ENCODE measurements at places on chromosomes 16 and 17. TPM values are rescaled to one million over a fixed set of nuclear protein-coding genes. Genes with fewer than 3 reads are reported as not detected.

GRCh38 chr16:27230562-27231001 is 27.3 kb downstream of the KDM8 start:
- DNase-seq = no peak

- no peak for DNase-seq
Observed at GRCh38 chr16:48371393-48371780, 13.8 kb downstream of the SIAH1 start.

GRCh38 chr17:79942011-79942405 is 93.7 kb downstream of the TBC1D16 start:
- peak; percentile 5 for DNase-seq

- DNase-seq = no peak
Observed at GRCh38 chr17:31621566-31621965, 230.1 kb downstream of the RAB11FIP4 start.

Gene EMC8
- 22.5 TPM for total RNA-seq

All from left ventricle myocardium inferior (tissue), 1 donor.